ENCODE measurements at places on chromosomes 6 and 20.

DNA sequence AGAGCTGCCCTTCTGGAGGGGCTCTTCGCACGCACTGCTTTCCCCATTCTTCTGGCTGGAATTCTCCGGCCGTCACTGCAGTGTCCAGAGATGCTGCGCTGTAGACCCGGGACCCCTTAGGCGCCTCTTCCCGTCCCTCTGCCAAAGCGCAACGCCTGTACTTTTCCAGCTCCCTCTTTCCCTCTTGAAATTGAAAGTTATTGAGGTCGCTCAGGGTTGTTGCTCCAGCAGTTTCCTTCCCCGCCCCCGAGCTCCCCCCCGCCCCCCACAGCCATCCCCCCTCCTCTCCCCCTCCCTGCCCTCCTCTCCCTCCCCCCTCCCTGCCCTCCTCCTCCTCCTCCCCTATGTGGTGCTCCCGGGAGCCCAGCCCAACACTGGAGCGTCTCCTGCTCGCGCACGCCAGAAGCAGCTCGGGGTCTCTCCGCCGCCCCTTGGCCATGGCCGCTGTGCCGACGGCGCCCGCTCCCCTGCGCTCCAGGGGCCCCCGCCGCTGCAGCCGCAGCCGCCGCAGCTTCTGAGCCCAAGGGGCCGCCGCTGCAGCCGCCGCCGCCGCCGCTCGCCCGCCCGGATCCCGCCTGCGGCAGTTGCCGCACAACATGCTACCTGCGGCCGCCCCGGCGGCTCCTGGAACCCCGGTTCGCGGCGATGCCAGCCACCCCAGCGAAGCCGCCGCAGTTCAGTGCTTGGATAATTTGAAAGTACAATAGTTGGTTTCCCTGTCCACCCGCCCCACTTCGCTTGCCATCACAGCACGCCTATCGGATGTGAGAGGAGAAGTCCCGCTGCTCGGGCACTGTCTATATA, at the start of gene RSPO3:
Gene RSPO3 (plus strand): TSS at position 374 of the 804 bp plus-strand sequence. CDS start 522 bp downstream, outside the sequence.
- peak; percentile 35 for DNase-seq

DNA sequence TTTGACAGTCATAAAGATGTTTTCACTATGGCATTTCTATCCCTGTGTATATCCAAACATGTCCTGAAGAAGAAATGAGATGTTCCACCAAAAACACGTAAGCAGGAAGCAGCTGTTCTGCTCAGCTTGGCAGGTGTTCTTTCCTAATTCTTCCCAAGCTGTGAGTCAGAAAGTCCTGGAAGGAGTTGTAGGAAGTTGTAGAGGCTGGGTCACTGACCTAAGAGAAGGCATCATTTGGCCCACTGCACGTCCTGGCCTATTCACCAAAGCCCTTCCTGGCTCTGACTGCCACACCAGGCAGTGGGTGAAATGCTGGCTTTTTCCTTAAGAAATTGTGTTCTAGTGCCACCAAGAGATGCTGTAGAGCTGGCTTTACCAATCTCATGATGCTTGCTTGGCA, 40.3 kb downstream of the STX11 start:
- peak; percentile 75 for DNase-seq

- peak; percentile 42 for DNase-seq
Observed at GRCh38 chr6:105900125-105900937, 185.8 kb upstream of the PRDM1 start.

DNA sequence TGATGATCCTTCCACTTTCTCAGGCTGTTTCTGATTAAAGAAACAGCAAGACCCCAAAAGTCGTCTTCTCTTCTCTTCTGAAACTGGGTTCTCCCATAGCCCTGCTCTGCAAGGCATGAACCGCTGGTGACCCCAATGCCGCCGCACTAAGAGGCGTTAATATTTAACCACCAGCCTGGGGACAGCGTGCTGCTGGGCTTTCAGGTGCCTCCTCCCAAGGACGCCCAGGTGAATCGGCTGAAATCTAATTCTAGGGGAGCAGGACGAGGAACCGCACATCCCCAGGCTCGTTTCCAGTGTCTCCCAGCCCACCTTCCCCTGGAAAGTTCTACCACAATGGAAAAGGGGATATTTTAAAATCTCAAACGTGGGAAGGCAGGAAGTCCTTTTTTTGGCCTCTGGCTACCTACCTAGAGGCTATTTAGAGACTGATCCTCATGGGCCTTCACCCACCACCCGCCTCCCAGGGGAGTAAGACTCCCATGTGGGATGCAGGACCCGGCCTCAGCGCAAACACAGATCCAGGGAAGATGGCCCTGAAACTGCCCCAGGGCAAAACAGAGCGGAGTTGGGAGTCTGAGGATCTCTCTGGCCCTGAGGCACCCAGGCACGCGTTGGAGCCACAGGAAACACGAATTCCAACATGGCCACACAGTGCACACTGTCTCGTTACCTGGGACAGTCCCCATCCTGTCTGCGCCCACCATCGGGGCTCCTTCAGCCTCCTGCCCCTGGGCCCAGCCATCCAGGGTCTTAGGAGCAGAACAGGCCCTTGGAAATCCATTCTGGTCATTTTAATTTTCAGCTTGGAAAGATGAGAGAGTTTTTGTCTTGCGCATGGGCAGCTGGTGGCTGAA, 56.2 kb downstream of the BMP7 start:
- DNase-seq, result no peak

DNA sequence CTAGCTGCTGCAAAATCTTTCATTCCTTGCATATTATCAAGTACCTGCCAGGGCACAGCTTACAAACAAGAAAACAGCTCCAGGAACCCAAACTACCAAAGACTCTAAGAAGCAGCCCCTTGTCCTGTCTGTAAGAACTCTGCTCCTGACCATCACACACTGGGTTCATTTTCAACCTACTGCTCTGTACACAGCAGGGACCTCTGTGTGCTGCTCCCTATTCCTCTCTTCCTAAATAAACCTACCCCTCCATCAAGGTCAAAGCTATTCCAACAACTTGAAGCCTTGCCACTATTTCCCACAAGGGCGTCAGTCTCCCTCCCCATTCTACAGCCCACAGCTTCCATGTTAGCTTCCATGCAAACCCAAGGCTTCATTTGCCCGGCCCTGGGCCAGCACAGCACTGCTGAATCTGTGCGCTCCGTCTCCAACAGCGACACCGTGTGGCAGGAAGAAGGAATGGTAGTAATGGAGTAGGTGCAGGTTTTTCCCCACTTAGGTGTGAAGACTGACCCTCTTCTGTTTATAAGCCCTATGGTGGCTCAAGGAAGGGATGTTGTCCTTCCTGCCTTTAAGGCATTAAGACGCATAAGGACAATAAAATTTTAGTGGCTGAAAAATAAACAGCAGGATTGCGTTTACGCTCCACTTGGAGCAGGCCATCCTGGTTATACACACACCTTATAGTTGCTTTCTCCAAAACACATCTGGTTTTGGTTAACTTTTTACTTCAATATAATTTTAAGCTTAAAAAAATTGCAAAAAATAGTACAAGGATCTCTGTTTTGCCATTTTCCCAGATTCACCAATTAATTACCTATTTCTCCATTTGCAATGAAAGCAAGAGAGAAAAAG, 115.2 kb upstream of the NXT1 start:
- peak; percentile 74 for DNase-seq

GRCh38 chr20:41308290-41308711, 9.2 kb downstream of the ZHX3 start:
- peak; percentile 41 for DNase-seq

DNA sequence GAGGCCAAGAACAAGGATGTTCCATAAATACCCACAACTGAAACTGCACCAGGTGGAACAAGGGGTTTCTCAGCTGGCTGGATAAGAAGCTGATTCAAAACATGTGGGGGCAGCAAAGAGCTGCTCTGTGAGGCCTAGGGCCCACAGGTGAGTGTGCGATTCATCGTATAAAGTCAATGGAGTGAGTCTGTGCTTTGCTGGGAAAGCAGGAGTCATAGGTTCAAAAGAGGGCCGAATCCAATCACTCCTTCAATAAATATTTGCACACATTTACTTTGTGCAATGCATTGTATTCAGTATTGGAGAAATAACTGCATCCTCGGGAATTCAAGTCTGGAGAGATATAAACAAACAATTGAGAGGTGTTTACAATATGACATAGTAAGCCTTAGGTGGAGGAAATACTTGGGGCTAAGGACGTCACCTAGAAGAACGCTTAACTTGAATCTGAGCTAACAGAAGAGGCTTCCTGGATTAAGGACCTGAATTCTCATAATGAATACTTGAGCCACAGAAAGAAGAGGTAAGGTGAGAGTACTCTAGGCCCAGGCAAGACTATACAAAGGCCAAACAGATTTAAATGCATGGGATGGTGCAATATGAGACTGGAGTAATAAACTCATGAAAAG, 83.7 kb upstream of the TMEM30A start:
- DNase-seq, result peak; percentile 76

DNA sequence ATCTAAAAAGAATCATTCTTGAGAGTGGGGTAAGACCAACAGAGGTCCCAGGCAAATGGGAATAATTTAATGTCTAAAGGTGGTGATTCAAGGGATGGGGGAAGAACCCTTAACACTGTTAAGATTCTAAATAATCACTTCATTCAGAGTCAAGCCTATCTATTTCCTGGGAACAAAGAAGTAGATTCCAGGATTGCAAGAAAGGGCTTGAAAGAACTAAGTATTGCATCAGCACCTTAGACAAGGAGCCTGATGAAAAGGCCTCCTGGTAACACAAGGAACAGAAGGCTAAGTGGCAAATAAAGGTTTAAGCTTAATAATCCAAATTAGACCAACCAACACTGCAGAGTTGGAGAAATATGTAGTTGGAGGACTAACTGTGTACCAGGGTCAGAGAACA, 620.7 kb upstream of the BTBD3 start:
- DNase-seq, result peak; percentile 58

GRCh38 chr20:62350098-62350628, 16.9 kb downstream of the LAMA5 start:
- DNase-seq, result peak; percentile 99

- DNase-seq, result peak; percentile 83
Observed at GRCh38 chr20:45489083-45489531, 19.6 kb downstream of the WFDC2 start.

GRCh38 chr6:28977341-28978132, 27.6 kb downstream of the ZNF311 start:
- peak; percentile 83 for DNase-seq

- DNase-seq, result no peak
Observed at GRCh38 chr6:151293688-151294016, 53.9 kb downstream of the AKAP12 start.

DNA sequence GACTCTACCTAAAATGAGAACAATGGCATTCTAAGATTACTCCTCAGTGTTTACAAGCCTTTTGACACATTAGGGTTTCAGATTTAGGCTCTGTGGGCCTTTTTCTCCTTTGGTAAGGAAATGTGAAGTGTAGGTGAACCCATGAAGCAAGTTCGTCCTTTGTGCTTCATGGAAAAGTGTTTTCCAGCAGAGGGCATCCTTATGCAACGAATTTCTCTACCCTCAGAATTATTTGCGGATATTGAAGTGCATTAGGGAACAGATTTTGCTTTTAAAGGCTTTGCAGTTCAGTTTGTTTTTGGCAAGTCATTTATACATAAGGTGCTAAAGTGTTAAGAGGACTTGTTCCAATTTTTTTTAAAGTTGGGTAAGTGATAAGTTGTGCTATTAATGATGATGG, 55.7 kb upstream of the FERMT1 start:
- peak; percentile 61 for DNase-seq

- DNase-seq, result no peak
Observed at GRCh38 chr6:14326774-14327173, 209.2 kb downstream of the CD83 start.
